ENCODE measurements at places on chromosomes 3 and 15.

DNA sequence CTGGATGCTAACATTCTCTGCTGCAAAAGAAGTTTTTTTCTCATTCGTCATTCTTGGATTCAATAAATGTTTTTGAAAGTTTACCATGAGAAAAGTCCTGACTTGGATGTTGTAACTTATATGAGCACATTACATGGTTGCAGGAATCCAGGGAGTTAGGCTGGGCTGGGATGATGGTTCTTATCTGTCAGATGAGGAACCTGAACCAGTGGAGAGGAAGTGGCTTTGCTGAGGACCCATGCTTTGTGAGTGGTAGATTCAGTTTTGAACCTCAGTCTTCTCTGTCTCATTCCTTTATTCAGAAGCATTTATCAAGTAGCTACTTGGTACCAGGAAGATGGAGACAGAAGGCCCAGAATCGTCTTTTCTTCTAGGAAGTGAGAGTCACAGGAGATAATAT is 3.7 kb upstream of the GASK1A start:
- no peak for DNase-seq

GRCh38 chr15:52113235-52113634 is 660 bp upstream of the BCL2L10 start:
- no peak for DNase-seq

DNA sequence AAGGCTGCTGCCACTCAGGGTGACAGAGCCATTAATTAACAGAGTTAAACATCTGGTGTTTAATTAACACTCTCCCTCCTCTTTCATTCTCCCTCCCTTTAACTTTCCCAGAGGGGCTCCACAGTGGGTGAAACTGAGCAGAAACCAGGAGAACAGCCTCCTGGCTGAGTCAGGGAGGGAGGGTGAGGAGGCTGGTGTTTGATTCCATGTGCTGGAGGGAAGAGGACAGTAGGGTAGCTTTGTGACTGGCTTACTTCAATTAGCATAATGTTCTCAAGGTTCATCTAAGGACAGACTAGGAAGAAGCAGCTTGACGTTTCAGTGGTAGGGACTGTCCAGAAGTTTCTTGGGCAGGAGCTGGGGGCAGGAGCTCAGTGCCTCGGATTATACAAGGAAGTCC is 62.8 kb downstream of the SEMA5B start:
- no peak for DNase-seq

GRCh38 chr3:170419557-170420087 is 954 bp downstream of the CLDN11 start:
- no peak for DNase-seq

DNA sequence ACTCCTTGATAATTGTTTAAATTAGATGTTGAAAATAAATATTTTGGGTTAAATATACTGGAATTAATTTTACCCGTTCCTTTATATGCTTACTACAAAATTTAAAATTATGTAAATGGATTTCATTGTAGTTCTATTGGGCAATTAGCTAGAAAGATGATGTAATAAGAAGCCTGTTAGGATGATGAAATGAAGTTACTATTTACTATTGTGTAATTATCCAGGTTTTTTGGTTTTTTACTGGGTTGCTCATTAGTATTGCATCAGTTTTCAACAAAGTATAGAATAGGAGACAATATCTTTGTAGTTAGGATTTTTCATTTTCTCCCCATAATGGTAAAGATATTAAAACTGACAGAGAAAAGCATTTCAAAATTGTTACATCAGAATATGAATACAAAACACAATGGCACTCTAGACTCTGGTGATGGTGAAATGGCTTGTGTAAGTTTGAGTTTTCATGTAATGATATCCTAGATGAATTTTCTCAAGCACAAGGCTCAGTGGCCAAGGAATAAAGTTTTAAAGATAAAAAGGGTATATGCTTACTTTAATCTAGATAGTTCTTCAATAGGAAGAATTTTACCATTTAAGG is 222.0 kb downstream of the P3H2 start:
- DNase-seq = no peak

- no peak for DNase-seq
These were observed 71.0 kb downstream of the THSD4 start for GRCh38 chr15:71186267-71186666.

DNA sequence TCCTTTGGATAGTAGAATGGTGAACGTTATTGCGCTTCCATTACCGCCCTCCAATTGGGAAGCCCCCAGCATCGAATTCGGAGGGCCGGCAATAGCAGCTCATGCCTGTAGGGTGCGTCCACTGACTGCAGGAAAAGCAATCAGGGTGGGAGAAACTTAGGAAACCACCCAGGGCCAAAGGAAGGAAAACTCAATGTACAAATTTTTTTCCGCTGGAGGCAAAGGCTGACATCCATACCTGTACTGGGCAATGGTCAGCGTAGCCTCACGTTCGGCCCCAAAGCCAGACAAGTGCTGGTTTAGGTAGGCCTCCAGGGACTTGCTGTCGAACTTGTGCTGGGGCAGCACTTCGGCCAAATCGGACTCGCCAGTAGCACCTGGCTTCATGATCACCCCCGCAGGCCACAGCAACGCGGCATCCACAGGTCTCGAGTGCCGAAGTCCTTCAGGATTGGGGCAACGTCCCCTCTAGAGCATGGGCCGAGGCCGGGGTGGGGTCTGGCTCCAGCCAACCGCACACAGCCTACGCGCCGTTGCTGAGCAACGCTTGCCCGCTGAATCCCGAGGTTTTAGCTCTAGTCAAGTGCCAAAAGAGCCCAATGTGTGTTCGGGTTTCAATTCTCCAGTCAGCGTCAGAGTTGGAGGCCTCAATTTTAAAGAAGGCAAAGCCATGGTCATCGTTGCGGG is at the start of gene ACAD11:
Gene ACAD11, minus strand, starts transcription at position 445 of the 687 bp plus-strand sequence. Its CDS starts 58 bp downstream, at position 387.
- DNase-seq = peak; percentile 53

GRCh38 chr3:188088948-188089685 is 64.8 kb upstream of the LPP start:
- DNase-seq = no peak

DNA sequence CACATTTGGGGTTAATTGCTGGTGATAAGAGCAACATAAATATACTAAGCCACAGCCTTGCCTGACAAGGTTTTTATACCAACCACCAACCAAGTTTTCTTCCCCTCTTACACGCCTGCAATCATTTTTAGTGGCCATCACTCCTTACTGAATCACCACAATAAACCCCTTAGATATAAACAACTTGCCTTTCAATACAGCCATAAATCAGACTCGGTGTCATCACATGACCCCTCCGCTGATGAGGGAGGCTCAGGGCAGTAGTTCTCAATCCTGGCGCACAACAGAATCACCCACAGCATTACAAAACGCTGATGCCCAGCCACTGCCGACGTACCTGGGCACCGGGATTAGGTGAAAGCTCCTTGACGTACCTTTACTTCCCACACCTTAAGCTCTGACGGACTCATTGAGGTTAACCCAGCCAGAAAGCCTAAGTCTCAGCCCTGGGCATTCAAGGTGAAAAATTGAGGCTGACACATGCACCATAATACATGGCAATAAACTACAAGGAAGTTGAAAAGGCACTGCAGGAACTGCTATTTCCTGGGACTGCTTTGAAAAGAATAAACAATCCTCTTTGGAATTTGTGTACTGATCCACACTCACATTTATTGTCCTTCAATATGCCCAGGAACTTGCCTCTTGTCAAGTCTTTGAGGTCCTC is 17.1 kb downstream of the ADCY5 start:
- no peak for DNase-seq

- DNase-seq = no peak
These were observed 11.9 kb downstream of the MKRN2 start for GRCh38 chr3:12568747-12569146.

GRCh38 chr3:107962946-107963345 is 127.9 kb downstream of the CD47 start:
- no peak for DNase-seq

DNA sequence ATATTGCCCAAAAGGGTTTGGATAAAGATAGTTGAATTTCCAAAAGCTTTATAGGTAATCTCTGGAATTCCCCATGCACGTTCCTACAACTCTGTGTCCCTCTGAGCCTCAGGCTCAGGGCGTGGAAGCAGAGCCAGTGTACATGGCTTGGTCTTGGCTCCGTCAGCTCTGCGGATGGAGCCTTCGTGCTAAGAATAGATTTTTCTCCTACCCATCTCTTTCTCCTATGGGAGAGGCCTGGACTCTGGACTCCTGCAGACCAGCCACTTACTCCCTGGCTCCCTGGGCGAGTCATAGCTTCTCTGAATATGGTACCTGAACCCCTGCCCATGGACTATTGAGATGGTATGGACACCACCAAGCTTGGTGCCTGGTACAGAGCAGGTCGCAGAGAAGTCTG is 99.9 kb downstream of the EEFSEC start:
- DNase-seq = no peak

GRCh38 chr3:126668450-126669401 is 13.8 kb upstream of the TXNRD3 start:
- DNase-seq = no peak

DNA sequence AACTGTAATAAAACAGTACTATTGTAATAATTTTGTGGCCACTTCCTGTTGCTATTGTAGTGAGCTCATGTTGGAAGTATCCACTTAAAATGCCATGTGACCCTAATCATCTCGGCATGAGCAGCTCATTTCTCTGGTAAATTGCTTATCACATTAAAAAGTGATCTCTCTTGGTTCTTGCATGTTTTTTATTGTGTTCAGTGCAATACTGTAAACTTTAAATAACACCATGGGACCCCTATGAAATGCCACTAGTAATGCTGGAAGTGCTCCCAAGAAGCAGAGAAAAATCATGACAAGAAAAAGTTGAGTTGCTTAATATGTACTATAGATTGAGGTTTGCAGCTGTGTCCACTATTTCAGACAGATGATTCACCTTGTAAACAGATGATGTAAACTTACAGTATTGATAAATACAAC is 45.6 kb downstream of the NMD3 start:
- DNase-seq = no peak

- no peak for DNase-seq
These were observed 70.0 kb upstream of the LIMD1 start for GRCh38 chr3:45524565-45524964.

- no peak for DNase-seq
These were observed 671.7 kb upstream of the ROBO1 start for GRCh38 chr3:80439490-80439889.

DNA sequence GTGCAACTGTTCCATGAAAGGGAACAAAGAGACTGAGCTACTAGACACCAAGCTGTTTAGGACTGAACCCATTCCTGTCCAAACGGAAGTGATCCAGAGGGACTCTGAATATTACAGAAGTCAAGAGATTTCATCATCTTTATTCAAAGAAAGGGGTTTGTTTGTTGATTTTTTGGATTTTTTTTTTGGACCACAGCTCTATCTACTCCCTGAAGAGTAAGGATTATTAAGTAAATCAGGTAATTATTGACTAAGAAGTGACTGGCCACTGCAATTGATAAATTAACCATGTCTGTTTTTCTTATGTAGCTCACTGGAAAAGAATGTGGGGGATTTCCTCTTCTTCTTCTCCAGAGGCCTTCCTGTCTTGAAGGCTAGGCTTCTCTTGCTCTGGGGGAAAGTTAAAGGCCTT is 146.6 kb upstream of the TPM1 start:
- no peak for DNase-seq

DNA sequence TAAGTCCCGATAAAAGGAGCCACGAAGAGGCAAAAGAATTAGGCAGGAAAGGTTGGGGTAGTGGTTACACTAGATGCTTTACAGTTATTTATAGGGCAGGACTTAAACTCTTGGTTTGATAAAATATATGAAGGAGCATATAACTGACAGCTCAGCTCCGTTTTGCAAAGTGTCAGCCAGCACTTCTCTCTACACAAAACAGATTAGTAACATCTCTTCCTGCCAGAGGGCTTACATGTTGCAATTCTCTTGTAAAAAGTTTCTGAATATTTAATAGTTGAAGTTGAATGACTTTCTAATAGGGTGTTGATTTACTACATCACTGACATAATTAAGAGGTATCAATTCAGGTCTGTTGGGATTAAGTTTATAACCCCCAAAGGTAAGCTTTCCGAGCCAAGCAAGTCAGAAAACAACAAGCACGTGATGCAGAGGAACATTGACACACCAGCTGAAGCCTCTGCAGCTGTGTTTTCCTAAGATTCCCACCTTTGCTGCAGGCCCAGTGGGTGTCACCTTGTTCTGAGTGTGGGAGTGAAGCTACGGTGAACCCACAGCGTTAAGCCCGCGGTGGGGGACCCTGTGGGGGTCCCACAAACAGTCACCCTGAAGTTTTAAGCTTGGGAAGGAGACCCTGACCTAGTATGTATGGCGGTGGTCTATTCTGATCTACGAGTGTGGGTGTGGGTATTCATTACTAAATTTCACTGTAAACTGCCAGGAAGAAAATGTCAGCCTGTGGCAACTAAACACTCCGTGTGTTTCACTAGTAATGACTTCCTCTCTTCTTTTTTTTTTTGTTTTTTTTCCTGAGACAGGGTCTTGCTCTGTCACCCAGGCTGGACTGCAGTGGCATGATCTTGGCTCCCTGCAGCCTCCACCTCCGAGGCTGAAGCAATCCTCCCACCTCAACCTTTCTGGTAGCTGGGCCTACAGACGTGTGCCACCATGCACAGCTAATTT is 22.0 kb upstream of the ATP13A3 start:
- no peak for DNase-seq

GRCh38 chr3:26596335-26596734 is 26.2 kb upstream of the LRRC3B start:
- no peak for DNase-seq

DNA sequence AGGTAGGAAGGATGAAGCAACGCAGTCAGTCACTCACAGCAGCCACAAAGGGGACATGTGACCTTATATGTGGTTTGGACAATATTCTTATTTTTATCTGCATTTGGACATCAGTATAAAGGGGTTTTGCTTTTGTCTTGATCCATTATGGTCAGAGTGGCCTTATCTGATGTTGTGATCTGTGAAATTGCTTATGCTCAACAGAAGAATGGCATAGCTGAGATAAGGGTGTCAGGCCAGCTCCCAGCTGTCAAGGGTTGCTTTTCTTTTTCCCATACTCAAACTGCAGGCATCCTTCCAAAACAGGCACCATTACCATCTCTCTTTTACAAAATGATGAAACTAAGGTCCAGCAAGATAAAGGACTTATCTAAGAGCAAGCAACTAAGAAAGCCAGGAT is 28.1 kb downstream of the DCLK3 start:
- DNase-seq = no peak

DNA sequence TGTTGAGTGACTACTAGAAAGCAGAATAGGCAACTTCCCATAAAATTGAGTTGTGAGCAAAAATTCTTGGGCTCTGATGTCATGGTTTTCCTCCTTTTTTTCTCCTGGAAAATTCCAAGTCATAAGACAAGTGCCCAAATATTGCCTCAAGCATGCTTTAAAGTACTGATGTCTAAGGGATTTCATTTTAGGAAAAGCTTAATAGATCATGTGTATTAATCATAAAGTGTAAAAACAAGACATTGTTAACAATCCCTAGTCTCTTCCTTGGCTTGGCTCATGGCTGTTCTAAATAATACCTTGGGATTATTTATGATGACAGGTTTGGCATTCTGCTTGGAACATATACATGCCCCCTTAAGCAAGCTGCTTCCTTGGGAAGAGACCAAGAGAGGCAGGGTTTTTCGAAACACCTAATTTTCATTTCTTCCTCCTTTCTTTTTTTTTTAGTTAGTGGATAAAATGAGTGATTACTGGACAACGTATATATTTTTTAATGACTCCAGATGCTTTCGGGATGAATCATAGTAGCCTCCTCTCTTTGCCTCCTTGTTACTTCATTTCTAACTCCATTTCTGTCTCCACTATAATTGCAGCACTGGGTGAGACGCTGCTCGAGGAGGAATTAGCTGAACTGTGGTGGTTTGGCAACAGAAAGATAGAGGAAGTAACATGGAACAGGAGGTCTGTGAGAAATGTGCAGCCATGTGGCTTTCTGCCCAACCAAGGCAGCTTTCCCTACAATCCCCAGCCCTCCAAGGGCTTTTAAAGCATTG is 104.9 kb downstream of the TPRG1 start:
- no peak for DNase-seq

- DNase-seq = no peak
These were observed 33.0 kb downstream of the ANP32A start for GRCh38 chr15:68787609-68788263.
